NCI-H2081 (cell line): ENCODE measurements at places on chromosomes 11 and 22.
A peak's percentile ranks its signal among the peaks of the same experiment; 100 is the strongest.

- no peak for DNase-seq
Measured at GRCh38 chr22:45475063-45475747, 27.5 kb upstream of the FBLN1 start.

DNA sequence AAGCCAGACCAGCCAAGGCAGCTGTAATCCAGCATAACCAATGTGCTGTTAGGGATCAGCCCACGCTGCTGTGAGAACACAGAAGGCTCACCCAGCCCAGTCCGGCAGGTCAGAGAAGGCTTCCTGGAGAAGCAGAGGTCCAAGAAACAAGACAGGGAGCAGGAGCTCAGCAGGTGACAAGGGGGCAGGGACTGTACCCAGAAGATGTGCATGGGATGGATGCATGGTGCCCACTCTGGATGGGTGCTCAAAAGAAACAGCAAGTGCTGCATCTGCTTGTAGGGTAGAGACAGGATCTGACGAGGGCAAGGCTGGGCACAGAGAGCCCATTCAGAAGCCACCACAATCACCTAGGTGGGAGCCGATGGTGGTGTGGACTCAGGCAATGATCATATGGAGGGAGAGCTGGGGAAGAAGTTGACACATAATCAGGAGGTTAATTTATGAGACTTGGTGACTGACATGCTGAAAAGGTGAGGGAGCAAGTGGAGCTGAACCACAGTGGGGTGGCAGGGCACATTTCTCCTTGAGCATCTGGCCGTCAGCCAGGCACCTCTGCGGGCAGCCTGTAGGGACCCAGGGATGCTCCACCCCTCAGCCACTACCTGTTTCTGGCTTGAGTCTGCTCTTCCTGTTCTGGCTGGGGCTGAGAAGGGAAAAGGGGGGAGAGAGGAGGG lies 102.3 kb upstream of the DRD2 start:
- DNase-seq, result peak; percentile 89

DNA sequence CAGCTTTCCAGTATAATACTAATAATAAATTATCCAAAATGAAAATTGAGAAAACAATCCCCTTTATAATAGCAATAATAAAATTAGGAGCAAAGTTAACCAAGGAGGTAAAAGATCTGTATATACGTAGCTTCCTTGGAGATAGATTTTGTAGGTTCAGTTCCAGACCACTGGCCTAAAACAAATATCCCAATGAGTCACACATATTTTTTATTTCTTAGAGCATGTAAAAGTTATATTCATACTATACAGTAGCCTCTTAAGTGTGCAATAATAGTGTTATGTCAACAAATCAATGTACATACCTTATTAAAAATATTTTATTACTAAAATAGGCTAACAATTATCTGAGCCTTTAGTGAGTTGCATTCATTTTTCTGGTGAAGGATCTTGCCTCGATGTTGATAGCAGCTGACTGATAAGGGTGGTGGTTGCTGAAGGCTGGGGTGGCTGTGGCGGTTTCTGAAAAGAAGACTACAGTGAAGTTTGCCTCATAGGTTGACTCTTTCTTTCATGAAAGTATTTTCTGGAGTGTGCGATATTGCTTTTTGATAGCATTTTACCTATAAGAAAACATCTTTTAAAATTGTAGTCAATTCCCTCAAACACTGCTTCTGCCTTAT lies 178.5 kb downstream of the ARHGAP42 start:
- no peak for DNase-seq

DNA sequence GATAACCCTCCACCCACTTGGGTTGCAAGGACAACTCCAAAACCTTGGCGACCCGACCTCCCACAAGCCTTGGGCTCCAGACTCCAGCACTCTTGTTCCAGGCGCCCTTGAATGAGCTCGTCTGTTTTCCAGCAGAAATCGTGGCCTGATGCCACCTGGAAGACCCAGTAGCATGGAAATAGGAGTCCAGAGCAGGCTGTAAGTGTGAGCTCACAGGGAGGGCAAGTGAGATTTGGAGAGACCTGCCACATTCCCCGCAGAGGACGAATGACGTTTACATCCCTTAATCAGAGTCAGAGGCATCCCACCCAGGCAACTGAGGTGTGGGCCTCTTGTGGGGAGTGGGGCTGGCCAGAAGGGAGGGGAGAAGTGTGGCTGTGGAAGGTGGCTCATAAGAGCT lies 71.9 kb downstream of the LDLRAD3 start:
- DNase-seq, result no peak

DNA sequence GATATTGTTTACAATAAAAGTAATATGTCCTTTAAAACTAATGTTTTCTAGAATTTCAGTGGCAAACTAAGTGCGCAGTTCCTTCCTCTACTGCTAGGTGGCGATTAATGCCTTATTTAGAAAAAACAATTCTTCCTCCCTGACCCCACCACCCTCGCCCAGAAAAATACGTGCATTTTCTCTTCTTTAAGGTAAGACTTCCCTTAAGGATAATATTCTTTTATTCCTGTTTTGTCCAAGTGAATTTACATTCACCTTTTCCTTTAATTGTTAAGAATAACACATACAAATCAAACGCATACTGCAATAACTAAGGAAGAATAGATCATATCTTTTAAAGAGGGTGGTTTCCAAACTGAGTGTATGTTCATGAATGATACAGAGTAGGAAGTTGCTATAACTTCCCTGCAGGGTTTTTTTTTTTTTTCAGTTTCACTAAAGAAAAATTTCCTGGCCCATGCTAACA lies 17.0 kb upstream of the PSMA1 start:
- no peak for DNase-seq

DNA sequence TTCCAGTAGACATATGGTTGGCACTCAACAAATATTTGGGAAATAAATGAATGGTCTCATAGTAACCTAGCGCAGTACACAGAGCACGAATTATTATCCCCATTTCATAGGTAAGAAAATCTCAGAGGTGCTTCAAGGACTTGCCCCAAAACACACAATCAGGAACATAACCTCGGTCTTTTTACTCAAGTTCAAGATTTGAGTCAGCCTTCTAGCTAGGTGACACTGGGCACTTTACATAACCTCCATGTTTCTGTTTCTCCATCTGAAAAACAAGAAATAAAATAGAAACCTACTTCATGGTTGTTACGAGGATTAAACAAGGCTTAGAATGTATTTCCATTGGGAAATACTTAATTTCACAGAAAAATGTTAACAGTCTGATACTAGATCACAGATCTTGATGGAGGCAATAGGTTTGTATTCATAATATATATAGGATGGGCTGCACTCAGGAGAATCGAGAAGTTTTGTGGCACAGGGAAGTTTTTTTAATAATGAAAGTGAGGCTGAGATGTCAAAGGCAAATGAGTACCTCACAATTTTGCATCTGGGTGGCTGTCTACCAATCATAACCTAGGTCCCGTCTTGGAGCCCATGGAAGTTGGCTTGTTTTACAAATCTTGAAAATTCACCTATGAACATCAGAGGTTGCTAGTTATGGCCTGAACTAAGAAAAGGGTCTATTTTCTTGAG lies 147.4 kb upstream of the ZC3H12C start:
- no peak for DNase-seq

DNA sequence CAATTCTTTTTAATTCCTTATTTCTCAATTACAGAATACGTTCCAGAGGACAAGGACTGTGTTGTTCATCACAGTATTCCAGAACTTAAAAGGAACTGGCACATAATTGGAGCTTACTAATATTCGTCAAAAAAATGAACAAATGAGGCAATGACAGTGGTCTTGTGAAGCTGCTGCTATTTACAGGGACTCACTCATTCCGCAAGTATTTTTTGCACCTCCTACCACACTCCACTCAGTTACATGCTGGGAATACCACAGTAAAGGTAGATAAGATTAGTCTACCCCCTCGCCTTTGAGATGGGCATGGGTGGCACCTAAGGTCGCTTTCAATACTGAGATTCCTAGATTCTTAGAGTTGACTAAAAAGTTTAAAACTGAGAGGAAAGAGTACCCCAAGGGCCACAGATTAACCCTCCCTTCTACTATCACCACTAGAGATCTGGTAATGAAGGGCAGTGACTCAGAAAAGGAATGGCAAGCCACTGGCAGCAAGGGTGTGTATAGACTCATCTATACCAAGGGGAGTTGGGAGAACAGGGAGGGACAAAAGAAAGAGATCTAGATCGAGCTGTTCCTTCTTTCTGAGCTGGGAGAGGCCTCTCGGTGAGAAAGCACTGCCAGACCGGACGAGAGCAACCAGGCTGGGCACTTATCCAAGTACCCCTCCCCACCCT lies 85.0 kb downstream of the RPL27A start:
- DNase-seq, result no peak

- DNase-seq, result no peak
Measured at GRCh38 chr11:104152941-104153505, 10.9 kb downstream of the PDGFD start.

- no peak for DNase-seq
Measured at GRCh38 chr11:6094186-6094585, 13.3 kb upstream of the OR56B4 start.

DNA sequence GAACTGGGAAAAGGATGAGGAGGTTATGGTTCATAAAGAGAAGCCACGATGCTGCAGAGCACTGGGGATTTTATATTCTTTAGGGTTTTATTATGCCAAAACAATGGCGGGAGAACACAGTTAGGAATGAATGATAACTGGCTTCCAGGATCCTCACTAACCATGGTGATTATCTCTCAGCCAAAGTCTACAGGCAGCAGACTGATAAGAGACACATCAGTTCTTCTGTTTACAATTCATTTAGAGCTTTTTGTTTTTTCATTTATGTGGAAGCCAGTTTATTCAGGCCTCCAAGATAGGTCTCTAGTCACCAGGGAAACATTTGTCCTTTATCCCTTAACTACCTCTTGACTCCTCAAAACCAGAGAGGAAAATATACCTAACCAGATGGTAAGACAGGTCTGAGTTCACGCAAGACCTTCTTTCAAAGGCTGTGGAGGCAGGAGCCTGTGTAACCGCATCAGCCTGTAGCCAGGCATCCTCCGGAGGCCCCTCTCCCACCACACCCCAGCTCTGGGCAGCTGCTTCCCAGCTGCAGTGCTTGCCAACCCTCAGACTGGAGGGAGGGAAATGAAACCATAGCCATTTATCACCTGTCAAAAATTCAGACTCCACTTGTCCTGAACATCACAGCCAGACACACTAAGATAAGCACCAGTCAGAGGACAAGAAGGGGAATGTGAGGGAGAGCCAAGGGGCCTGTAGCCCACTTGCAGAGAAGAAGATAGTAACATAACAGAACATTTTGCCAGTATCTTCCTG lies 57.2 kb upstream of the FAM181B start:
- no peak for DNase-seq

GRCh38 chr11:16737818-16738192 lies 642 bp upstream of the C11orf58 start:
- DNase-seq, result no peak
